ENCODE measurements at places on chromosomes 3 and 15. TPM values are rescaled to one million over a fixed set of nuclear protein-coding genes. Genes with fewer than 3 reads are reported as not detected.
A peak's percentile ranks its signal among the peaks of the same experiment; 100 is the strongest.

- H3K36me3 ChIP-seq, result no peaks in the 10 kb centered on the region
- no peak for DNase-seq
- peaks cover 7% of the 10 kb centered on the region for H3K4me1 ChIP-seq
- H3K27ac ChIP-seq, result no peak overlapping the region
- H3K4me3 ChIP-seq, result no peak overlapping the region
- H3K27me3 ChIP-seq, result no peaks in the 10 kb centered on the region
These were observed 209.5 kb downstream of the EBLN2 start for GRCh38 chr3:73270839-73271483.

MOBP gene
- not detected for total RNA-seq

DNA sequence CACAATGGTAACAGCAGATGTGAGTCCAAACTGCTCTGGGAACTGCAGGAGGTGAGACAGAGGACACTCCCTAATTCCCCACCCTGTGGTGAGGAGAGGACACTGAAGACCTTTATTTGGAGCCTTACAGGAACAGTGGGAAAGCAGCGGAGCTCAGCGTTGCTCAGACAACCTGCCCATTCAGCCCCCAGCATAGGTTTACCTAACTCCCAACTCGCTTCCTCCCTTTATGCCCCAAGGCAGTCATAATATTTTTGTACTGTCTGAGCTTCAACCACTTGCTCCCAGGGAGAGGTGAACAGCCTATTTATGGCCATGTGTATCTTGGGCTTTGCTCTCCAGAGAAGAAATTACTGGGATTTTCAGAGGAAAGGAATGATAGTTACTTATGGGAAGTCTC lies 34.1 kb downstream of the SHC4 start:
- no peak for DNase-seq
- no peak overlapping the region for H3K4me3 ChIP-seq
- no peaks in the 10 kb centered on the region for H3K4me1 ChIP-seq

ISLR gene
- not detected for total RNA-seq

DNA sequence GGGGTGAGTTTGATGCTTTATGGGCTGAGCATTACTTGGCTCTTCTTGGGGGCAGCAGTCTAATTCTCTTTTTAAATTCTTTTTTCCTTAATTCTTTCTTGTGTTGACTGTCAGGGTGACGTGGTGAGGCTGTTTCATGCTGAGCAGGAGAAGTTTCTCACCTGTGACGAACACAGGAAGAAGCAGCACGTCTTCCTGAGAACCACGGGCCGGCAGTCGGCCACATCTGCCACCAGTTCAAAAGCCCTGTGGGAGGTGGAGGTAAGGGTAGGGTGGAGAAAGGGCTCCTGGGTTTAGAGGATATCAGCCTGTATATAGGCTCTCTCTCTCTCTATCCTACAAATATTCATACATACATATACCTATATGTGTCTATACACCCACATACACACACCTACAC lies 152.3 kb downstream of the ITPR1 start:
- H3K27me3 ChIP-seq, result no peaks in the 10 kb centered on the region
- H3K36me3 ChIP-seq, result no peaks in the 10 kb centered on the region
- no peak for DNase-seq

SLC33A1 gene
- total RNA-seq, result 54.6 TPM

MCF2L2 gene
- total RNA-seq, result 12.2 TPM

- H3K27me3 ChIP-seq, result no peaks in the 10 kb centered on the region
- no peak overlapping the region for H3K4me3 ChIP-seq
- no peak overlapping the region for H3K27ac ChIP-seq
- peaks cover 22% of the 10 kb centered on the region for H3K4me1 ChIP-seq
- no peaks in the 10 kb centered on the region for H3K36me3 ChIP-seq
- no peak for DNase-seq
These were observed 429.4 kb upstream of the PROK2 start for GRCh38 chr3:72214066-72214951.

GRCh38 chr15:40162552-40162951 lies 1.7 kb downstream of the BUB1B start:
- peaks cover 37% of the 10 kb centered on the region for H3K36me3 ChIP-seq
- no peak for DNase-seq
- peak overlapping the region; percentile 74 for H3K27ac ChIP-seq
- peak overlapping the region; percentile 91 for H3K4me3 ChIP-seq

CCR8 gene
- not detected for total RNA-seq

DNA sequence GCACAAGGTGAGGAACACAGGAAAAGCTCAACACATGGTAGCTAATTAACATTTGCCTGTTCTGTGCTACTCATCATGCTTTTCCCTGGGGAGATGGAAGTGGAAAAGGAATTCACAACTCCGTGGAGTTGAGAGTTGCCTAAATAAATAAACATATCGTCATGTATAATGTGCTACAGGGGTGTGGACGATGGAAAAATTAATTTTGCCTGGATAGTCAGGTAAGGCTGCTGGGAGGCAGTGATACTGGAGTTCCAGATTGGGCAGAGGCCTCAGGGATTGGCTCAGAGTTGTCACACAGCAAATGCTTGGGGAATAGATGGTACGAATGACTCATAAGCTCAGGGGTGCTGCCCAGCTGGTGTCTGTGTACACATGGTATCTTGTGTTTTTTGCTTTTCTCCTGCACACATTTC lies 3.1 kb upstream of the ABHD6 start:
- peaks cover 27% of the 10 kb centered on the region for H3K4me1 ChIP-seq
- H3K36me3 ChIP-seq, result no peaks in the 10 kb centered on the region
- no peak overlapping the region for H3K4me3 ChIP-seq
- H3K27me3 ChIP-seq, result no peaks in the 10 kb centered on the region

DNA sequence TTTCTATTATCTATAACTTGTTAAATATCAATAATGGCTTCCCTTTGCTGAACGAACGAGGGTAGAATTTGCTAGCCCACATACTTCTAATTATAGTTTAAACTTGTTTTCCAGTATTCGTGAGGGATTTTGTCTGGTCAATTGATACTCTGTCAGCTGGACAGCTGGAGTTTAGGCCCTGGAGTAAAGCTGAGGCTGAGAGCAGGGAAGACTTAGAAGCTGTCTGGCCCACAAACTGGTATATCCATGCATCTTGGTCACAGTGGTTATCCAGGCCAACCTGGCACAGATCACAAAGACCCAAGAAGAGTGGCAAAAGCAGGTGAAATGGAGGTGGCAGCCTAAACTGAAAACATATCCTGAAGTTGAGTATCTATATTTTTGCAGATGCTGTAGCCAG lies 19.3 kb downstream of the ARHGAP31 start:
- H3K27me3 ChIP-seq, result 0 out of 2 replicates have a peak, but pooled peaks cover 4% of the 10 kb centered on the region
- no peaks in the 10 kb centered on the region for H3K36me3 ChIP-seq
- no peak overlapping the region for H3K4me3 ChIP-seq
- no peaks in the 10 kb centered on the region for H3K4me1 ChIP-seq
- DNase-seq, result no peak

DNA sequence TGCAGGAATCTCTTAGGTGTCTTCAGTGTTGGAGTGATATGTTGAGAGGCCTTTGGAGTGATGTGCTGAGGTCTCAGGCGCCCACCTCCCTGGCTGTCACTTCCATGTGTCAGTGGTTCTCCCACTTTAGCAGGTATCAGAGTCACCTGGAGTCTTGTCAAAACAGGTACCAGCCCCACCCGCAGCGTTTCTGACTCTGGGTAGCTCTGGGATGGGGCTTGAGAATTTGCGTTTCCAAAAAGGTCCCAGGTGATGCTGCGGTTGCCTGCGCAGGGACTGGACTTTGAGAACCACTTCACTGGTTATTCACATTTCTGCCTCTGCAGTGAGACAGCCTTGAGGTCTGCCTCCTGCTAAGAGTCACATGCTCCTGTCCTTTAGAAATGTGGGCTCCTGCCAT lies 15.5 kb downstream of the UMPS start:
- H3K4me3 ChIP-seq, result no peak overlapping the region
- H3K27ac ChIP-seq, result no peak overlapping the region
- no peaks in the 10 kb centered on the region for H3K4me1 ChIP-seq
- peaks cover 33% of the 10 kb centered on the region for H3K36me3 ChIP-seq

CLDN16 gene
- total RNA-seq, result not detected

DNA sequence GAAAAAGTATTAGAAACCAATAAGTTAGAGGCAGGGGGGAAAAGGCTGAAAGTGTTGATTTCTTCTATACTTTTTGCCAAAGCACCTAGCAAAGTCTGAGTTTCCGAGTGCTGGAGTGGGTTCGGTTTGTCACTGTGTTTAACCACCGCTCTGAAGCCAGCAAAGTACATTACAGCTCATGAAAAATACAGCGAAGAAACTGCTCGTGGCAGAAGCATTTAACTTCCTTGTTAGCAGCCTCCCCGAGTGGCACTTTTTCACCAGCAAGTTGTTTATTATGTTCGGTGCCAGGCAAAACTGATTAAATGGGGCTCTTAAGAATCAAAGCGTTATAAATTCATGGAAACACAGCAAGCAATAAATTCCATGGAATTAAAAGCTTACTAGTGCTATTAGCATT lies 313.6 kb downstream of the FOXP1 start:
- peaks cover 100% of the 10 kb centered on the region for H3K4me1 ChIP-seq
- no peak for DNase-seq

- no peak overlapping the region for H3K27ac ChIP-seq
- no peaks in the 10 kb centered on the region for H3K36me3 ChIP-seq
- H3K27me3 ChIP-seq, result no peaks in the 10 kb centered on the region
- DNase-seq, result no peak
These were observed 99.7 kb upstream of the LIPC start for GRCh38 chr15:58331913-58332675.

DNA sequence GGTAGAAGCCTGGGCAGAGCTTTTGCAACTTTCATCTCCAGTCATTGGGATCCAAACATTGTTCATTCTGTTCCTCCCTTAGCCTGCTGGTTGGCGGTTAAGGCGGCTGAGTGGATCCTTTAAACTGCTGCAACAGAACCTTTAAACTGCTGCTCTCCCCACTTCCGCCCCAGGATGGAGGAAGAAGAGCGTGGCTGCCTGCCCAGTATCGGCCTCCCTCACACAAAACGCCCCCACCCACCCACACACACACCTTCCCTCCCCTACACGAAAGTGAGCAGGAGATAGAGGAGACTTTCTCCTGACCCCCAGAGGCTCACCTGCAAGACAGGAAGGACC lies 460 bp upstream of the ZMAT3 start:
- H3K27me3 ChIP-seq, result no peaks in the 10 kb centered on the region
- no peaks in the 10 kb centered on the region for H3K36me3 ChIP-seq
- peak overlapping the region; percentile 44 for H3K27ac ChIP-seq
- H3K4me3 ChIP-seq, result peak overlapping the region; percentile 93
- H3K4me1 ChIP-seq, result peaks cover 31% of the 10 kb centered on the region

RPL35A gene
- total RNA-seq, result 2,222 TPM

DNA sequence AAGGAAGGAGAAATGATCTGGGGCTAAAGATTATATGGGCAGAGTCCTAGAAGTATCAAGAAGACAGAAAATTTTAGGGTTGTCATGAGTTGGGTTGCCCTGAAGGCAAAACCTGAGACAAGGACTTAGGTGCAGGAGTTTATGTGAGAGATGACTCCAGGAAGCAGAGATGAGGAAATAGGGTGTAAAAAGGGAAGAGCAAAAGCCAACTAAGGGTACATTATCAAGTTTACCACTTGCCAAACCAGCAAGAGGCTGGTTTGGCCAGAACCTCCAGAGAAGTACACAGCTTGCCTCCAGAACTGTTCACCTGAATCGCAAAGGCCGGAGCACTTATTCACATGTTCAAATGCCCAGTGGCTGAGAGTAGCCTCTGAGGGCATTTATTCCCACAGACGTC lies 116.7 kb downstream of the FHIT start:
- H3K4me1 ChIP-seq, result no peaks in the 10 kb centered on the region
- H3K4me3 ChIP-seq, result no peak overlapping the region
- H3K36me3 ChIP-seq, result no peaks in the 10 kb centered on the region
- no peak for DNase-seq
- no peak overlapping the region for H3K27ac ChIP-seq

VGLL3 gene
- not detected for total RNA-seq

DNA sequence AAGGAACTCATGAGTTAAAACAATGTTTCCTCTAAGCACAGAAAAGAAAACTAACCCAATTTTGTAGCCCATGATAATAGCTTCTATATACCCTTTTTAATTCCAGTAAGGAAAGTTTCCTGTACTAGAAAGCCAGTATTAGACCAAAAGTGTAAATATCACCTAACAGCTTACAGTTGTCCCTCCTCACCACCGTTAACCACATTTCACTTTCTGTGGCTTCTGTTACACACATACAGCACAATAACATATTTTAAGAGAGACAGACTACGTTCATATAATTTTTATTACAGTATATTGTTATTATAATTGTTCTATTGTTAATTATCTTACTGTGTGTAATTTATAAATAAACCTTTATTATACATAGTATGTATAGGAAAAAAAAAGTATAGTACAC lies 74.1 kb downstream of the ZNF280D start:
- H3K27me3 ChIP-seq, result no peaks in the 10 kb centered on the region
- peaks cover 22% of the 10 kb centered on the region for H3K36me3 ChIP-seq
- no peak overlapping the region for H3K27ac ChIP-seq
- H3K4me1 ChIP-seq, result no peaks in the 10 kb centered on the region
- DNase-seq, result no peak
- no peak overlapping the region for H3K4me3 ChIP-seq

- no peaks in the 10 kb centered on the region for H3K4me1 ChIP-seq
- H3K27ac ChIP-seq, result no peak overlapping the region
- no peaks in the 10 kb centered on the region for H3K27me3 ChIP-seq
- no peak for DNase-seq
- H3K4me3 ChIP-seq, result no peak overlapping the region
- no peaks in the 10 kb centered on the region for H3K36me3 ChIP-seq
These were observed 79.8 kb downstream of the CNTN6 start for GRCh38 chr3:1172644-1173043.

LRRK1 gene
- total RNA-seq, result 87.3 TPM

DNA sequence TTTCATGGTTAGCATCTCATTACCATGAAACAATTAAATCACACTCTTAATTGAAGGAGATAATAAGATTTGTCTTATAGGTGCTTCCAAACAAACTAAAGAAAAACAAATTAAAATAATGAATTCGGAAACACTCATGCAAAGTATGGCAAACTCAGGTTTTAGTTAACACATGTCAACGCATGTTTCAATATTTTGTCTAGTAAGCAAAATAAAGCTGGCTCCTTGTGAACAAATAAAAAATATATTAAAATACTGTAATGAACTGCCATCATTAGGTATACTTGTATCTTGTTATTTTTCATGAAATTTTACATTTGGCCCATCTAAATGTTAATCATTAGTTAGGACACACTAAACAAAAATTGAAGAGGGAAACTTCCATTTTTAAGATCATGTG lies 519.2 kb downstream of the MECOM start:
- H3K4me3 ChIP-seq, result no peak overlapping the region
- no peaks in the 10 kb centered on the region for H3K27me3 ChIP-seq
- no peak overlapping the region for H3K27ac ChIP-seq
- no peaks in the 10 kb centered on the region for H3K36me3 ChIP-seq
- H3K4me1 ChIP-seq, result no peaks in the 10 kb centered on the region

GRCh38 chr15:55820043-55820442 lies 77.1 kb upstream of the PRTG start:
- no peaks in the 10 kb centered on the region for H3K27me3 ChIP-seq
- no peaks in the 10 kb centered on the region for H3K4me1 ChIP-seq
- H3K27ac ChIP-seq, result no peak overlapping the region
